ENCODE measurements at places on chromosomes 2 and 18.
A peak's percentile ranks its signal among the peaks of the same experiment; 100 is the strongest.

DNA sequence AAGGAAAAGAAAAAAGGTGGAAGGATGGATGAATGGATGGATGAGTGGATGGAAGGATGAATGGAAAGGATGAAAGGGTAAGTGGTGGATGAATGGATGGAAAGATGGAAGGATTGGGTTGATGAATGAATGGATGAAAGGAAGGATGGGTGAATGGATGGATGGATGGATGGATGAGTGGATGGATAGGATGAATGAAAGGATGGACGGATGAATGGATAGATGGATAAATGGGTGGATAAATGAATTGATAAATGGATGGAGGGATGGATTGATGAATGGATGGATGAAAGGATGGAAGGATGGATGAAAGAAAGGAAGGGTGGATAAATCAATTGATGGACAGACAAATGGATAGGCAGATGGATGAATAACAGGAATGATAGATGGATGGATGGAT lies 48.2 kb upstream of the OTOF start:
- no peak for DNase-seq

DNA sequence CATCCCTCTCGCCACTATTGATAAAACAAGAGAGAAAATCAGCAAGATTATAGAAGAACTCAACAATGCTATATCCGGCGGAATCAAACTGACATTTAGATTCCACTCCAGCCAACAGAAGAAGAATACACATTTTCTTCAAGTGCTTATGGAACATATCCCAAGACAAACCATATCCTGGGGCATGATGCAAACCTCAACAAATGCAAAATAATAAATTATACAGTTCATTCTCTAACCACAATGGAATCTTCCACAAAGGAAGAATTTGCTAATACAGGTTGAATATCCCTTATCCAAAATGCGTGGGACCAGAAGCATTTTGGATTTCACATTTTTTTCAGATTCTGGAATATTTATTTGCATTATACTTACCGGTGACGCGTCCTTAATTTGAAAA lies 51.4 kb upstream of the YPEL5 start:
- DNase-seq = no peak

DNA sequence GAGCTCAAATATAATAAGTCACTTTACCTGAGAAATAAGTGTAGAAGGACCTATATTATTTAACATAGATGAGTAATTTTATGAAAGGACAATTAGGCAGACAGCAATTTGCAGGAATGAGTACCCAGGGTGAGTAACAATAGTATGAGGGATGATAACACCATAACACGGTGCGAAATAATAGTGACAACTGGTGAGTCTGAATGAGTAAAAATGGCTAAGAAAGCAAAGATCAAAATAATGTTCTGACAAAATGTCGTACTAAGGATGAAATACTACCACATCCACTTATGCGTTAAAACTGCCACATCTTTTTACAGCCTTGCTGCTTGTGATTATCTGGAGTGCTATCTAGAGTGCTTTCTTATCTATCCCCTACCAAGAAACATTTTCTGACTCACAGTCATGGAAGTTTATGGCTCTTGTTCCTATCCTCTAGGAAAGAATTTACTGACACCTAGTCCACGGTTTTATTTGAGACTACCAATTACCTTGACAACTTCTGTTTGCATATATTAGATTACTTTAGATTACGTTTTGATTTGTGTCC lies 929.7 kb downstream of the LRP1B start:
- DNase-seq = no peak

DNA sequence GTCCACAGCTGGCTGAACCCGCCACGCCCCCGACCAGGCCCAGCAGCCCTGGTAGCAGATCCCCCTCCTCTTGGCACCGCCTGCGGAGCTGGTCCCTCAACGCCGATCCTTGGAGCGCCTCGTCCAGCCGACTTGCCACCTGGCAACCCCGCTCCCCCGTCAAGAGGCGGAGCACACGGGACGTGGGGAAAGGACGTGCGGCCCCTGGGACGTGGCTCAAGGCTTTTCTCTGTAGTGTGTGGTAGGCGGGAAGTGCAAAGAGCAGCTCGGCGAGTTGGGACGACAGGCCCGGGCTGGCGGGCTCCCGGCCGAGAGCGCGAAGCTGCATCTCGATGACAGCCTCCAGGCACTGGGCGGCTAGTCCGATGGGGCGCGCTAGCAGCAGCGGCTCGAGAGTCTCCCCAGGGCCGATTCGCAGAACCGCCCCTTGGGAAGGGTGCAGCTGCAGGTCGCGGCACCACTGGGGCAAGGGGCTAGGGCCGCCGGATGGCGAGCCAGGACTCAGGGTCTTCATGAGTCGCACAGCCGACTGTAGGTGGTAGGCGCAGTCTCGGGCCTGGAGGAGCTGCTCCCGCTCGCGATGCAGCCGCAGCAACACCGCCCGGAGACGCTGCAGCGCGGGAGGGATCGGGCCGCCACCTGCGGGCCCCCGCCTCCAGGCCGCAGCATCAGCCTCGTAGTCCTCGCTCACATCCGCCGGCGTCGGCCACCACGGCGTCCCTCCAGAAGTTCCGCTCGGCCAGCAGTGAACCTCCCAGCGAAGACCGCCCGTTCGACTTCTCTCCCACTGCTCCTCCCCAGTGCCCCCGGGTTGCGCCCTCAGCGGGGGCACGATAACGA lies 617 bp downstream of the CCDC142 start:
- DNase-seq = peak; percentile 13

DNA sequence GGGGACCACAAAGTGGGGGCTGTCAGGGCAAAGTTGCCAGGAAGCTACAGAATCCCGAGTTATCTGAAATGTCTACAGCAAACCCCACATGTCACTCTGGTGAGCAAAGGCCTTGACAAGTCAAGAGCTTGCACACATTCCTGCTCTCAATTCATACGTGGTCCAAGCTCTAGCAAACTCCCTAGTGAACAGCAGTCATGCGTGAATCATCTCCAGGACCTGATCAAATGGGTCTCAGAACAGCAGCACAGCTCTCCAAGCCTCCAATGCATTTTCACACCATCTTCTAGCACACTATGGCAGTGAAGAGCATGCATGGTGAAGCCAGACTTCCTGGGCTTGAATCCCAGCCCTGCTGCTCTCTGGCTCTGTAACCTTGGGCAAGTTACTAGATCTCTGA lies 68.5 kb downstream of the MYO5B start:
- DNase-seq = no peak
